NCI-H1694 (cell line): ENCODE measurements at places on chromosomes 7 and 10.

GRCh38 chr7:30744075-30744417 is 7.9 kb upstream of the INMT start:
- DNase-seq = no peak

DNA sequence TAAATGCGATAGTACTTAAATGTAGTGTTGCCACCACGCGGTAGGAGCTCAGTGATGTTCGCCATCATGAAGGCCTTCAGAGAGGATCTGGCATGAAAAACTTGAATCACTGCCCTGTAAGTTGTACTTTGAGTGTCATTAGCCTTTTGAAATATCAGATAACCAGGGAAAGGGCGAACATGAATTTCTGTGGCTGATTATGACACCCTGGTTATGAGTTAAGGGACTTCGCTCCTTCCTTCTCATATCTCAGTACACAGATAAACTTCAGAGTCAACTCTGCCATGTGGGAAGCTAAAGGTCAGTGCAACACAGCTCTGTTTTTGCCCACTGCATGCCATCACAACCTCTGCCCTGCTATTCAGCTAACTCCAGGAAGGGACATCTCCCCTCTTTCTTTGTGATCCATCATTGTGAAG is 8.9 kb upstream of the ACSL5 start:
- no peak for DNase-seq

DNA sequence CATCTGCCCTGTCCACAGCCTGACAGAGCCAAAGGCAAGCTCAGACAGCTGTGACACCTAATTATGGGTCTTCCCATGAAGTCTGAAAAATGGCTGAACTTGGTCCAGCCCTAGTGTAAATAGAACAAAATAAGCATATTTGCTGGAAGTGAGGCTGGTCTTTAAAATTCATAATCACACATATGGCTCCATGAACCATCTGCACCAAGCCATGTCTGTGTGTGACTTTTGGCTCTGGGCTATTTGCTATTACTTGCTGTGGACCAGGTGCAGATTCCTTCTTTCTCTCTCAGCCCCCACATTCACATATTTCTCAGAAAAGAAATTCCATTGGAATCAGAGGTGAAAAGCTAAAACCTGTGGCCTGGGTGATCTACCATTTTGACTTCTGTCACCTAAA is 175.9 kb downstream of the PDE1C start:
- no peak for DNase-seq

GRCh38 chr10:23505797-23506465 is 67.1 kb downstream of the OTUD1 start:
- no peak for DNase-seq

DNA sequence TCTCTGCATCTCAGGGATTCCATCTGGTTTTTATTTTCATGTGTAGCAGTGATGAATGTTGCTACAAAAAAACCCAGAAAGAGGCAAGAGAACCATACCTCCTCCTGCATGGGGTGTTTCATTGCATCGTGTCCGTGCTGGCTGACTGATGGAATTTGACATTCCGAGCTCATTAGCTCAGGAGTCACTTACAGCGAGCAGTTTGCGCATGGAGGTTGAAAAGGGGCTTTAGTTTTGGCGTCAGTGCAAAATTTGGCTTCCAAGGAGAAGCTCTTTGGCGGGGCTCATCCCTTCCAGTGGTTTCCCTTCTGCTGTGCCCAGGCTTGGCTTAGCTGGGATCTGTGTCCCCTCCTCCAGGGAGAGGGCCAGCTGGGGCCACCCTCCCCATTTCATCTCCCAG is 25.8 kb downstream of the EMX2 start:
- no peak for DNase-seq

DNA sequence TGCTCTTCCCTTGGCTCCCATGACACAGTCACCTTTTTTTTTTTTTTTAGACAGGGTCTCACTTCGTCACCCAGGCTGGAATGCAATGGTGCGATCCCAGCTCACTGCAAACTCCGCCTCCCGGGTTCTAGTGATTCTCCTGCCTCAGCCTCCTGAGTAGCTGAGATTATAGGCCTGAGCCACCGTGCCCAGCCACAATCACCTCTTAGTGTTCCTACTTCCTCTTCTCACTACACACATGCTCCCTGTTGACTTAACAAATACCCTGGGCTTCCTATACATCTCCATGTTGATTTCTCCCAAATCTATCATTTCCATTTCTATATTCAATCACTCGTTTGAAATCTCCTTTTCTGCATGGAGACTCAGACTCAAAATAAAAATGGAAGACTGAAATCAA is 91.7 kb downstream of the CUBN start:
- no peak for DNase-seq

- DNase-seq = no peak
Observed at GRCh38 chr7:107173691-107174406, 5.0 kb downstream of the HBP1 start.

- no peak for DNase-seq
Observed at GRCh38 chr10:90204131-90204955, 503.0 kb downstream of the KIF20B start.

- no peak for DNase-seq
Observed at GRCh38 chr7:157195868-157196267, 57.1 kb downstream of the UBE3C start.

DNA sequence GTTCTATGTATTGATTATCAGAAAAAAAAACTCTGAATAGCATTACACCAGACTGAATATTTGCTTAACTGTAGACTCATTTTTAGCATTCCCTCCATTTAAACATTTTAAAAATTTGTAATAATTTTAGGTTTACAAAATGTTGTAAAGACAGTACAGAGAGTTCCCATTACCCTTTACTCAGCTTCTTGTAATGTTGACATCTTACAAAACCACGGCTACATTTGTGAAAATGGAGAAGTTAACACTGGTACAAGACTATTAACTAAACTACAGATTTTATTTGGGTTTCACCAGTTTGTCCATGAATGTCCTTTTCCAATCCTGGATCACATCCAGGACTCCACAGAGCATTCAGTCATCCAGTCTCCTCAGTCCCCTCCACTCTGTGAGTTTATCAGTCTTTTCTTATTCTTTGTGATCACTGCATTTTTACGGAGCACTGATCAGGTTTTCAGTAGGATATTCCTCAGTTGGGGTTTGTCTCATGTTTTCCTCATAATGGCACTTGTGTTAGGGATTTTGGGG is 130.0 kb upstream of the EEPD1 start:
- no peak for DNase-seq

- no peak for DNase-seq
Observed at GRCh38 chr10:86195521-86196157, 171.0 kb downstream of the GRID1 start.

GRCh38 chr7:55235115-55235514 is 130.0 kb upstream of the LANCL2 start:
- no peak for DNase-seq

- no peak for DNase-seq
Observed at GRCh38 chr10:7794251-7795026, 6.5 kb downstream of the ATP5F1C start.

DNA sequence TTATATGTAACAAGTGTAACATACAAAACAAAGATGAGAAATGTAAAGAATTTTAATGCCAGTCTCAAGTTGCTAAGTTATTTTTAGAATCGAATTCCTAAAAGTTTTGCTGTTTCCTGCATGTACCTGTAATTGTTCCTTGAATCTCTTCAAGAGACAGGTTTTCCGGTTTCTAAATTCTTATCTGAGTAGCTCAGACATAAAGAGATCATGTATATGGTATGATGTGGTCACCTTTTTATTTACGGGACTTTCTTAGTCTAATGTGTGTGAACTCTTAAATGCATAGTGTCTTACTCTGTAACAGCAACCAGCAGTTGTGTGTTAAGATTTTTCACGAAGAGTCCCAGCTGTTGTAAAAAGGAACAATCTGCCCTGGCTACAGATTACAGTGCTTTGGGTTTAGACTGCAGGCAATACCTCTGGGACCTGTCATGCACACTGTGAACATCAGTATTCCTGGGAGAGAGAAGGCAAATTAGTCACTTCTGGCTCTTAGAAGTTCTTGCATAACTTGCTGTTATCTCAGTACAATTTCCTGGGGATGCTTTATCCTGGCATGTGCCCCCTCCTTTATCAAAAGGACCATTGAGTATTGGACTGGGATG is 263.4 kb downstream of the BICC1 start:
- no peak for DNase-seq

DNA sequence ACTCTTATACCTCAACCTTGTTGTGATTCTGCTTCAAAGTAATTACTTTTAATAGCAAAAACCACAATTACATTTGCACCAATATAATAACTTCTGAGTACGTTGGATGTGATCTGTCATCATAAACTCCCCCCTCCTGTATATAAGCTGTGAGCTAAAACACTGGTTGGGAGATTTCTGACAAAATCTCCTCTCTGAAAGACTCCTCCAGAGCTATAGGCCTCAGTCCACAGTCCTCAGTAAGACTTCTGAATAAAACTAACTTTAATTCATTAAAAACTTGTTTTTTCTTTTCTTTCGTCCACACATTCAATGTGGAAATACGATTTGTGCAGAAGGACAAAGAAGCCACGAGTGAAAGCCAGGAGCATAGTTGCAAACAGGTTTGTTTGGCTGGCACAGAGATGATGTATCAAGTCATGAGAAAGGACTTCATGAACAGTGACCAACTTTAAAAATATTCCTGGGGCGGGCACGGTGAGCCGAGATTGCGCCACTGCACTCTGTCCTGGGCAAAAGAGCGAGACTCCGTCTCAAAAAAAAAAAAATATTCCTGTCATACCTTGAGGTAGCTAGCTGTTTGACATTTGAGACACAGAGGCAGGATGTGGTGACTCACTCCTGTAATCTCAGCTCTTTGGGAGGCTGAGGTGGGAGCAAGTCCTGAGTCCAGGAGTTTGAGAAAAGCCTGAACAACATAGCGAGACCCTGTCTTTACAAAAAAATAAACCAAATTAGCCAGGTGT is 91.1 kb upstream of the ARHGAP21 start:
- no peak for DNase-seq

DNA sequence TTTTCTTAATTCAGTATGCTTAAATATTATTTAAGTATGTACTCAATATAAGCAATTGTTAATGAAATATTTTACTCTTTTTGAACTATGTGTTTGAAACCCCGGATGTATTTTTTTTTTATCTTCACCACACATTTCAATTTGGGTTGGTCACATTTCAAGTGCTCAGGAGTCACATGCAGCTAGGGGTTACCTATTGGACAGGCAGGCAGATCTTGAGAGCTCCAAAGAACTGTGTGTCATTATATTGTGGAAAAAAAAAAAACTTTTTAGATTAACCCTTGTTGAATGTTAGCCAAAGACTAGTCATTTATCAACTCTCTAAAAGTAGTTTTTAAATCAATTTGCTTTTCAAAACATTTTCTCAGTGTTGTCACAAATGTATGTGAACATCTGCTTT is 37.2 kb downstream of the IKZF1 start:
- DNase-seq = no peak

GRCh38 chr10:92110039-92110794 is 180.7 kb downstream of the CPEB3 start:
- no peak for DNase-seq

DNA sequence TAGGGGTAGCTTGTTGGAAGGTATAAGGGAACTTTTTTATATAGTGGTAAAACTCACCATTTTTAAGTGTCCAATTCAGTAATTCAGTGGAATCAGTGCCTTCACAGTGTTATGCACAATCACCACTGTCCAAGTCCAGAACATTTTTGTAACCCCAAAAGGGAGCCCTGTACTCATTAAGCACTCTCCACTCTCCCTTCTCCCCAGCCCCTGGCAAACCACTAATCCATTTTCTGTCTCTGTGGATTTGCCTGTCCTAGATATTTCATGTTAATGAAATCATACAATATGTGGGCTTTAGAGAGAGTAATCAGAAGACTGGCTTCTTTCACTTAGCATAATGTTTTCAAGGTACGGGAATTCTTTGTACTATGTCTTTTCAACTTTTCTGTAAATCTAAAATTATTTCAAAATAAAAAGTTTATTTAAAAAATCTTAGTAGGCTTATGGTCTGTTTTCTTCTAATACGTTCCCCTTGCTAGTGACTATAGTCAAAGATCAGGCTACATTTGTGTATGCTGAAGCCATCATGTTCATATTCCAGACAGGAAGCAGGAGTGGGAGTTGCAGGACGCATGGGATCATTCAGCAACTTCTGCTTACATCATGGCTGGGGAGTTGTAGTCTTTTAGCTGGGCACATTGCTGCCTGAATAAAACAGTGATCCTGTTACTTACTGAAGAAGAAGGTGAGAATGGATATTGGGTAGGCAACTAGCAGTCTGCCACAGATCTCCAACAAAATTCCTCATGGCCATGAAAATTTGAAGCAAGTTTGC is 35.4 kb upstream of the TAX1BP1 start:
- DNase-seq = no peak

- no peak for DNase-seq
Observed at GRCh38 chr10:4029866-4030265, 244.9 kb upstream of the KLF6 start.

DNA sequence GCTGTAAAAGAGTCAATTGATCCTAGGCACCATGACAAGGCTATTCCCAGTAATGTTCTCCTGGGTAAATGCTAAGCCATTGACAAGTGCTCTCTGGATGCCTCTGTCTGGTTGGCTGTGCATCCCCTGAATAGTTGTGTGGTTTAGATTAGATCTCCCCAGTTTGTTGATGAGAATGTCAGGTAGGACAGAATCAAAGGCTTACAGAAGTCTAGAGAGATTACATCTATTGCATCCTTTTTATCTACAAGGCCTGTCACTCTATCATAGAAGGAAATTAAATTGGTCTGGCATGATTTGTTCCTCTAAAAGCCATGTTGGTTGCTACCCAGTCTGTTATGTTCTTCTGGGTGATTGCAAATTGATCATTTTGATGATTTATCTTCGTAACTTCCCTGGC is 548.3 kb downstream of the GATA3 start:
- DNase-seq = no peak

DNA sequence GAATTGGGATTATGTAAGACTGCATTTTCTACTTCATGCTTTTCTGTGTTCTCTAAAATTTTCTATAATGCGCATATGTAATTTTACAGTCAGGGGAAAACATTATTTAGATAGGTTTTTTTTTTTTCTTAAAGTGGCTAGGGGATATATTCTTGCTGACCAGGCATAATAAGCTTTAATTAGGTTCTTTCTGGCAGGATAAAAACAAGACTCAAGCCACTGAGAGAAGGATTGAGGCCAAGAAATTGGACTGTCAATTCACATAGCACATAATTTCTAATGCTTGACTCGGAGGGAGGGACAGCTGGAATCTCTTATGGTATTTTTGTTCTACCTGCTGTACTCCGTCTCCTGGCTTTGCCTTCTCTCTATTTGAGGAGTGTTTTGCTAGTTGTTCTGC is 119.8 kb upstream of the NPVF start:
- DNase-seq = no peak

- DNase-seq = no peak
Observed at GRCh38 chr10:79004311-79004710, 64.5 kb upstream of the ZMIZ1 start.
